ENCODE measurements at places on chromosomes 5 and 9.

GRCh38 chr5:26601563-26601962 lies 436.8 kb downstream of the CDH9 start:
- no peak for DNase-seq

DNA sequence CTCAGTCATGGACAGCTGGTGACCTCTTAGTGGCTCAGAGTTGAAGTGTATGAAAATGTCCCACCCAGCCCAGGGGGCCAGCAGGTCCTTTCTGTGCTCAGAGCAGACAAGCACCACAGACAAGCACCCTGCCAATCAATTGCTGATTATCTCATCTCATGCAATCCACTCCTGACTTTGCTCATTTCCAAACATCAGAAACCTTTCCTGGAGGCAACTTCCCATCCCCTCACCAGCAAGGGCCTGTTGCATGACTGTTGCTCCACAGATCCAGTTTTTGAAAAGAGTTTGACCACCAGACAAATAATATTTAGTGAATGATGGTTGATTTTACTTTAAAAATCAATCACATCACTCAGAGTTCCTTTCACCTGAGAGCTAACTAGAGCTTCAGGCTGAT lies 397.3 kb upstream of the KLF4 start:
- DNase-seq = no peak

- no peak for DNase-seq
These were observed 13.8 kb downstream of the HINT1 start for GRCh38 chr5:131151216-131151615.

- DNase-seq = no peak
These were observed 122.2 kb downstream of the FGF10 start for GRCh38 chr5:44266882-44267576.

GRCh38 chr9:104485014-104485413 lies 19.0 kb upstream of the OR13F1 start:
- no peak for DNase-seq

DNA sequence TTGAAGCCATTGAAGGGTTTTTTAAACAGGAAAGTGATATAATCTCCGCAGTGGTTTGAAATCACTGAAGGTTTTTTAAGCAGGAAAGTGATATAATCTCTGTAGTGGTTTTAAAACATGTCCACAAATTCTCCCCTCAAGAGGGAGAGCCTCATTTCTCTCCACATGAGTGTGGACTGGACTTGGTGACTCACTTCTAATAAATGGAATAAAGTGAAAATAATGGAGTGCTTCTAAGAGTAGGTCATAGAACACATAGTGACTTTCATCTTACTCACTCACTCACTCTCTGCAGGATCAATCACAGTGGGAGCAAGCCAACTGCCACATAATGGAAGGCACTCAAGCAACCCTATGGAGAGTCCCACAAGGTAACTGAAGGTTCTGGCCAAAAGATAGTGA lies 12.0 kb downstream of the CTNNAL1 start:
- DNase-seq = no peak

- no peak for DNase-seq
These were observed 97.3 kb downstream of the PRRT1B start for GRCh38 chr9:131642496-131643083.

- DNase-seq = no peak
These were observed 6.2 kb downstream of the NR6A1 start for GRCh38 chr9:124764774-124765438.

GRCh38 chr9:71670121-71670520 lies 98.2 kb downstream of the CEMIP2 start:
- no peak for DNase-seq

DNA sequence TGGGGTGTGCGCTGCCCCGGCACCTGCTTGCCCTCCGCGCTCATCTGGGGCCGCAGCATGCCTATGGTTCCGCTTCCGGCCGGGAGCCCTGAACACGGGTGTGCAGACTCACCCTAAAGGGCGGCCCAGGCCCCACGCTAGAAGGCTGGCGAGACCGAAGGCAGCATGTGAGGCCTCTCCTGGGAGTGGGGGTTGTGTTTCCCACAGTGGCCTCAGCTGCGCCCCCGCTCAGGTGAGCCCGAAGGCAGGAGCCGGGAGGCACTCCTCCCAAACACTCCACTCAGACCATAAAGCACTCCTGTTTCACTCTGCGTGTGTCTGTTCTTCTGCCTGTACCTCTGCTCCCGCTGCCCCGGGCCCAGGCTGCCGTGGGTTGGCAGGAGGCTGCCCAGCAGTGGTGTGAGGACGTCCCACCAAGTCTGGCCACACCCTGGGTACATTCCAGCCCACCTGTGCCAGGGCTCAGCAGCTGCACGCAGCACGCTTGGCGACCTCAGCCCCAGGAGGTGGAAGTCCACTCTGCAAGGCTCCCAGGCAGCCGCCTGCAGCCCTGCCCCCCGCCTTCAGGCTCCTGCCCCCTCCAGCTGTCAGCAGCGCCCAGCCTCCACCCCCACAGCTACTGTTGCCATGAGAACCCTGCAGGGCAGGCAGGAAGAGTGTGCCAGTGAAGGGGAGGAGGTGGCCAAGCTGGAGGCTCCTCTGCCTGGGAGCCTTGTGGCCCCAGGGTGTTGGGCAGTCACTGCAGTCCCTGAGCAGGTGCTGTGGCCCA lies 1.2 kb upstream of the AJM1 start:
- no peak for DNase-seq

- no peak for DNase-seq
These were observed 322.8 kb downstream of the ZSWIM6 start for GRCh38 chr5:61654876-61655275.

DNA sequence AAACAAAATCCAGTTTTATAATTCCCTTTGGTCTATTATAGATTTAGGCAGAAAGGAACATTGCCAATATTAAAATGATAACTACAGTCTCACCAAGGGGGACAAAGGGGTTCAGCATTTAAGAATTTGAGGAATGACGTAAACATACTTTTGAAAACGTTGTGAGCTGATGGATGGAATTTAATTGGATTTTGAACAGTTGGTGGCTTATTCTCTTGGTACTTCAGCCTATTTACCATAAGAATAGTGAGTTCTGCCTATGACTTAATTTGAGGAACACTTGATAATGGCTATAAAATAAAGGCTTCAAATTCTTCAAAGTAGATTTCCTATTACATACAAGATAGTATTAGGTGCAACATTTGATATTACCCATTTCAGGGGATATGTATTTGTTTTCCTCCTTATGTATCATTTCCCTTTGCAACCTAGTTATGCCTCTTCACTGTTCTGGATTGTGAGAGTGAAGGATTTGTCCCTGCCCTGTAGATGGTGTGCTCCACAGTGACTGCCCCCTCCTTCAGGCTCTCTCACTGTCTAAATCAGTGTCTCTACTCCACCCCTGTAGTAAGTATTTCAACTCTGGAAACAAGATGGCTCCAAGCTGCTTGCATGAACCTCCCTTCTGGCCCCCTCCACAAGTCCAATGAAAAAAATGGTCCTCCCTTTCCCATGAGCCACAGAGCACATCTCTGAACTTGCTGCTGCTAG lies 225.6 kb downstream of the ARHGEF28 start:
- DNase-seq = no peak
